SK-N-SH (cell line): ENCODE measurements at places on chromosomes 5 and 9.

- no peak for DNase-seq
Observed at GRCh38 chr9:2676466-2676865, 40.8 kb upstream of the KCNV2 start.

GRCh38 chr9:35481347-35481975 is 8.4 kb upstream of the RUSC2 start:
- peak; percentile 37 for DNase-seq

GRCh38 chr9:121368745-121369144 is 1.3 kb downstream of the STOM start:
- DNase-seq, result no peak

GRCh38 chr5:119301906-119302305 is 53.9 kb upstream of the TNFAIP8 start:
- DNase-seq, result no peak

DNA sequence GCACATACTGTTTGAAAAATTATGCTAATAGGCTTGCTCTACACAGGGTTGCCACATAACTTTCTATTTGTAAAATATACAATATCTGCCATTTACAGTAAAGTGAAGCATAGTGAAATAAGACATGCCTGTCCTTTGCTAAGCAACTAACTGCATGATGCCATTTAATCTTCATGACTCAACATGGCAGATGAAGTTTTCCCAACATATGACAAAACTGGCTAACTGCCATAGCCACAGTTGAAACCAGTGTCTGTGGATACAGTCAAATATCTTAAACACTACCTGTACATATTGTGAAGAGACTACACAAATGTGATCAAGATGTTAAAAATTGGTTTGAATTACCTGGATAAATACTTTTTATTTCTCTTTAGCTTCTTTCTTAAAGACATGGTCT is 3.1 kb upstream of the DMAC1 start:
- no peak for DNase-seq
